Stimulated activated CD8-positive, alpha-beta memory T cell treated with anti-CD3 and anti-CD28 coated beads, Interleukin-15, amount 100 ng/mL, for 24 hours (primary cell): ENCODE measurements at places on chromosomes 2 and 18.

GRCh38 chr2:184598316-184599053, at the start of gene ZNF804A:
ZNF804A (plus strand) TSS chr2:184598529; CDS start chr2:184598960, 431 bp downstream.
- DNase-seq: no peak

DNA sequence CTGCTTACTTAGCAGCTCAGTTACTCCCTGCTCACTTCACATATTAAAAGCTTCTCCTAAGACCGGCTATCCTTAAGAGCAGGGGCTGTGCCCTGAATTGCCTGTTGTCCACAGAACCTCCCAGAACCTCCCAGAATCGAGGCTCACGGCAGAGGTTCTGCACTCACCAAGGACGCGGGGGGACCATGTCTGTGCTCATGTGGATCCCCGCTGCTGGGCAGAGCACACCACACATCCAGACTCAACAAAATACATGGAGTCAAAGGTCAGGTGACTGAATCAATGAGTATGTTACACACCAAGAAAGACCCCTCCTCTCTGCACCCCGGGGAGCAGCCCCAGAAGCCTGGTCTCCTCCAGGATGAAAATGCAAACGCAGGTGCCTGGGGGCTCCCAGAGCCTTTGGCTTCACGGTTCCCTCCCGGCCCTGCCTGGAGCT, 149.0 kb downstream of the MBP start:
- no peak for DNase-seq

- no peak for DNase-seq
Observed at GRCh38 chr2:12402440-12403139, 314.1 kb upstream of the TRIB2 start.

DNA sequence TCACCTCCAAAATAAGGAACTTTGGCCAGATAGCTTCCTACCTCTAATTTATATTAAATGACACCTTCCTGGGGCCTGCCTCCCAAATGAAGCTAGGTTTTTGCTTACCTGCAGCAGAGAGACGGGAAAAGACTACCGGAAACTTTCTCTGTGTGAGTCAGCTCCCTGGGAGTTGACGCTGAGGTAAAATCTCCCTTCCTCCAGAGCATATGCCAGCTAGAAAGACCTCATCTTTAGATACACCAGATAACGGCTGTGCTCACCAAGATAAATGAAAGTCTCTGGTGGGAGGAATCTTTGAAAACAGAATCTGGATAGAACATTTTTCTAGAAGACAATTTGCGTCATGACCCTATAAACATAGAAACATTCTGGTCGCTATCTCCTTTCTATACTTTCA, 99.7 kb upstream of the RFX8 start:
- DNase-seq: no peak

- DNase-seq: no peak
Observed at GRCh38 chr18:51561821-51562220, 364.3 kb upstream of the MEX3C start.
